Neural crest cell (in vitro differentiated cells): ENCODE measurements at places on chromosomes 2 and 18. TPM values are rescaled to one million over a fixed set of nuclear protein-coding genes. Genes with fewer than 3 reads are reported as not detected.

GRCh38 chr2:70851704-70852103 is 16.1 kb upstream of the CD207 start:
- peaks cover 5% of the 10 kb centered on the region for H3K27me3 ChIP-seq
- H3K4me1 ChIP-seq, result peaks cover 21% of the 10 kb centered on the region
- H3K4me3 ChIP-seq, result no peak overlapping the region
- H3K36me3 ChIP-seq, result no peaks in the 10 kb centered on the region
- DNase-seq, result no peak

DNA sequence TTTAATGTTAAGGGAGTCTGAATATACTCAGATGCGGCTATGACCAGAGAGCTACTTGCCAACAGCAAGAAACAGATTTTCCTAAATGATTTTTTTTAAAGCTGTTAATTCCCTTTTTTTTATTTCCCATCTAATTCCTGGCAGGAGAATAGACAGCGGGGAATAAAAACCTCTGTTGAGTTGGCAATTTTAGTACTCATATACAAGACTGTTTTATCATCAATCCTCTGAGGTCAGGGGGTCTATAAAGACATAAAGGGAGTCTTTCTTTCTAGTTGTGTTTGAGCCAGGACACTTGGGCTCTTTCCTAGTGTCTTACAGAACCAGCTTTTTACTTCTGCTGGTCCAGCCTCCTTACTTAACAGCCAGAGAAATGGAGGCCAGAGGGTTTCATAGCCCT is 29.4 kb downstream of the MAIP1 start:
- H3K36me3 ChIP-seq, result no peaks in the 10 kb centered on the region
- no peak overlapping the region for H3K27ac ChIP-seq
- no peak for DNase-seq
- H3K4me3 ChIP-seq, result no peak overlapping the region

- DNase-seq, result no peak
- no peak overlapping the region for H3K4me3 ChIP-seq
- H3K36me3 ChIP-seq, result no peaks in the 10 kb centered on the region
- H3K4me1 ChIP-seq, result peaks cover 41% of the 10 kb centered on the region
Measured at GRCh38 chr2:105950521-105951383, 206.0 kb downstream of the NCK2 start.

- no peaks in the 10 kb centered on the region for H3K36me3 ChIP-seq
- no peak overlapping the region for H3K4me3 ChIP-seq
- no peak for DNase-seq
- H3K4me1 ChIP-seq, result peaks cover 38% of the 10 kb centered on the region
- H3K27me3 ChIP-seq, result no peaks in the 10 kb centered on the region
Measured at GRCh38 chr2:136085453-136086209, 32.3 kb downstream of the CXCR4 start.

- no peak overlapping the region for H3K4me3 ChIP-seq
- peaks cover 3% of the 10 kb centered on the region for H3K36me3 ChIP-seq
- DNase-seq, result no peak
- peaks cover 30% of the 10 kb centered on the region for H3K4me1 ChIP-seq
- no peak overlapping the region for H3K27ac ChIP-seq
- peaks cover 8% of the 10 kb centered on the region for H3K27me3 ChIP-seq
Measured at GRCh38 chr2:109028277-109028676, 39.3 kb upstream of the EDAR start.

Gene CCL20
- not detected in 2 replicates for total RNA-seq

Gene LYPD1
- total RNA-seq, result 15.1 and 17.4 TPM in 2 replicates
